ENCODE measurements at places on chromosomes 5 and 9. TPM values are rescaled to one million over a fixed set of nuclear protein-coding genes. Genes with fewer than 3 reads are reported as not detected.
A peak's percentile ranks its signal among the peaks of the same experiment; 100 is the strongest.

- DNase-seq, result no peak
These were observed 294.6 kb downstream of the ZNF608 start for GRCh38 chr5:124451721-124452383.

GRCh38 chr9:20945269-20945668, 86.2 kb downstream of the HACD4 start:
- DNase-seq, result no peak

- no peak for DNase-seq
These were observed 537.1 kb upstream of the CDH18 start for GRCh38 chr5:20524991-20525529.

DNA sequence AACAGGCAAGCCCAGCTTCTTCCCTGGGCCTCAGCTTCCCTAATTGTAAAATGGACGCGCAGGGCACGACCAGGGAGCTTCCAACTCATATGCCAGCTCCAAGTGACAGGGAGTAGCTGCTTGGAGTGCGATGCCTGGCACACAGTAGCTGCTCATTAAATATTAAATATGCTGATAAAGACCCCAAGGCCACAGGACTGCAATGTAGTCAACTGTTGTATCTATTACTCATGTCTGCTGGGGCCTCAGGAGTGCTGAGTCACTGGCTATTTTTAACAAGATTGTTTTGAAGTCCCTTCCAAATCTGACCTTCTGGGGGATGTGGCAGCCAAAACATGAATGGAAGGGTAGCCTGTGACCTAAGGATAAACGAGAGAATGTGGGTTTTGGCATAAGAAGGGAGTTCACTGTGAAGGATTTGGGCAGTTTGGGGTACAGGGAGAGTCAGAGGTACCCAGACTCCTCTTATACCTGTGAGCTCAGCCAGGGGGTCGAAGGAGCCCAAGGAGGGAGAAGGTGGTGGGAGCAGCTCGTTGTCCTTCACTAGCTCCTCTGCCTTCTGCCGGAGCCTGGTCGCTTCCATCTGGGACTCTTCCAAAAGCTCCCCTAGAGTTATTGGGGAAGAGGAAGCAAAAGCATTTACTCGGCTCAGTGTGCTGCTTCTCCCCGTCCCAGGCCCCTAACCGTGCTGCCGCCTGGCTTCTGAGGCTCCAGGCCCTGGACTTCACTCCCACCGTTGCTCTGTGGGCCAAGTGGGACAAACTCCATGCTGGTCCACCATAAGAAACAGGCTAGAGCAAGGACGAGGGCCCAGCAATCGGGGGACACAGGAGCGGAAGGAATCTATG, 17.5 kb downstream of the TNIP1 start:
- peak; percentile 55 for DNase-seq

GRCh38 chr5:113614191-113614590, 100.7 kb downstream of the YTHDC2 start:
- DNase-seq, result no peak

- DNase-seq, result no peak
These were observed 279.0 kb upstream of the TLE4 start for GRCh38 chr9:79292731-79293280.

DNA sequence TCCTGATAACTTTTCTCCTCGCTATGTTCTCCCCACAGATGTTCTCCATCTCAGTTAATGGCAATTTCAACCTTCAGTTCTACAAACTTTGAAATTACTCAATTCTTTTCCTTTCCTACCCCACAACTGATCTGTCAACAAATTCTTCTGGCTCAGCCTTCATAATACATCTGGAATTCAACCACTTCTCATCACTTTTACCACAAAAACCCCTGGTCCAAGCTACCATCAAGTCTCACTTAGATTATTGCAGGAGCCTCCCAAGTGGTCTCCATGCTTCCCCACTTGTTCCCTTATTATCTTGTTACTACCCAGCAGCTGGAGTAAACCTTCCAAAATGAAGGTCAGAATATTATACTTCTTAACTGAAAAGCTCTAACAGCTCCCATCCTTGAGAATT, 110.1 kb downstream of the FBN2 start:
- no peak for DNase-seq

DNA sequence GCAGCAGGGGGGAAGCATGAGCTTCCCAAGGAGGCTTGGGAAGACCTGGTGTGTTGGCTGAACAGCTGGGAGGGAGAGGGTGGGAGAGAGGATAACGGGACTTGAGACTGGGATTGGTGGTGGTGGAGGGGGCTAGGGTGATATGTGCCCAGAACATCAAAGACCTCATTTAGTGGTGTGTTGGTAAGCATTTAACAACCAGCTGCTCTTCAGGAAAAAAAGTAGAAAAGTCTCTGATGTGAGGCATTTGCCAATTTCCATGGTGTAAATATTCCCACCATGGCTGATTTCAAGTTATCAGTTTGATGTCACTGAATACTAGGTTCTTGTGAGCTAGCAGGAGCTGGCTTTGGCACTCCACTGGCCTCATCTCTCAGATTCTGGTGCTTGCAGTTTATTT, 170.8 kb downstream of the MACROH2A1 start:
- DNase-seq, result no peak

DNA sequence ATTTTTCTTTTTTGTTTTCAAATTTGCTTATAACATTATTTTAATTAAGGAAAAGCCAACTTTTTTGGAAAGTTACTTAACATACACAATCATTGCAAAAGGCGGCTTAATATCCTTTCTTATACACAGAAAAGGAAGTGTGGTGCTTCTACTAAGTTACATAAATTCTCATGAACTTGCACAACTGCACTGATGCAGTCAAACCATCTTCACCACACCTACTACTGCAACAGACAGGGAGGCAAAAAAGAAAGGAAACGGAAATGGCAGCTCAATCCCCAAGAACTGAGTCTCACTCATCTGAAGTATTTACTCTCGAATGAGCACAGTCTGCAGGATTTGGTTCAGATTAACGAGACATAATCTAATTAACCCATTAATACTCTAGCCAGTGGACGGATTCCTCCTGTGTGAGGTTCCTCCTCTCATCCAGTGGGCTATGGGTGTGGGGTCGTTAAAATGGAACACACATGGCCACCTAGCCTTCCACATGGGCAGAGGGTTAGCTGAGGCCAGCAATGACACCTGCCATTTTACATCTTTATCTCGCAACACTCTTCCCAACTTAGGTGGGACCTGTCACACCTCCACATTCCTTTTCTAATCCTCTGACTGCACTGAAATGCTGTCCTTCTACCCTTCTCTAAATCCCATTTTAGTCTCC, 30.0 kb downstream of the GOLM1 start:
- DNase-seq, result no peak

The GARIN3 gene
- not detected for polyA plus RNA-seq

The ABCA1 gene
- 4.4 TPM for polyA plus RNA-seq

- no peak for DNase-seq
These were observed 173.9 kb upstream of the PPP1R26 start for GRCh38 chr9:135305546-135306180.

The SOX30 gene
- polyA plus RNA-seq, result 0.08 TPM

The DND1 gene
- polyA plus RNA-seq, result 0.95 TPM
